ENCODE measurements at places on chromosomes 6 and 20.

- DNase-seq: no peak
These were observed 14.5 kb upstream of the MLN start for GRCh38 chr6:33818293-33818692.

DNA sequence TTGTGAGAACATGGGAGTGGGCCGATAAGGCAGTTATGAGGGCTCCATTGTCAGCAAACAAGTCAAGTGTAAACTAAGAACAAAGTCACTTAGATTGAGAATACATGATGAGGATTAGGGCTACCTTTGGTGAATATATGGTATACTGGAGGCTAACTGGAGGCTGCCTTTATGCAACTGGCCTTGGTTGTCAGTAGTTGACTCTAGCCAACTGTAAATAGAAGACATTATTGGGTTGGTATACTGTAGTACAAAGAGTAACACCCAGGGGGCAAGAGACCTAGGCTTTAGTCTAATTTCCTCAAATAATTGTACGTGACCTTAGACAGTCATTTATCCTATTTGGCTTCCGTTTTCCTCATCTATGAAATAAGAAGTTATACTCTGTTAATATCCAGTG lies 235.2 kb downstream of the ARID1B start:
- no peak for DNase-seq

- DNase-seq: no peak
These were observed 223.8 kb downstream of the NRN1 start for GRCh38 chr6:5782783-5783547.

DNA sequence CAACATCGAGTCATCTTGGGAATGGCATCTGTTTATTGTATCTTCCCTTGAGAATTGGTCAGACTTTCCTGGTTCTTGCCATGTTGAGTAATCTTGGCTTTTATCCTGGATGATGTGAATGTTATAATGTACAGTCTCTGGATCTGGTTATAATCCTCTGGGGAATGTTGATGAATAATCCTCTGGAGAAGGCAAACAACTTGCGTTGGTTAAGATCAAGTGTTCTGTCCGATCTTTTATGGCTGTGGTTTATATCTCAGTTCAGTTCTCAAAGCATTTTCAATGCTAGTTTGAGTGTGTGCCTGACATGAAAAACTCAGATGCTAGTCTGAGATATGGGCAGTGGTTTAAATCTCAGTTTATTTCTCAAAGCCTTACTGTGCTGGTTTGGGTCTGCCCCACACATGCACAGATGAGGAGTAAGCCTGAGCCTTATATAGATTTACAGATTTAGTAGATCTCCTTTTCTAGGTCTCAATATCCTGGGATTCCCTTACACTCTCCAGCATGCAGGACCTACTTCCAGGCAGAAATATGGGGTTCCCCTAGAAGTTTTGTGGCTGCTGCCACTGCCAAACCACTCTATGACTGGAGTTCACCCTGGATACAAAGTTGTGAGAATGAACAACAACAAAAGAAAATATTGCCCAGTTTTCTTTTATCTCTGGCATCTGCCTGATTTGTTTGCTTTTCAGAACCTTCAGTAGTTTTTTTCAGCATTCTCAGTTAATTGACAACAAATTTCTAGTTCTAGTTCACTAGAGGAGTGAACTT lies 191.8 kb upstream of the MAN1A1 start:
- DNase-seq: no peak

GRCh38 chr6:163963205-163964120 lies 548.9 kb downstream of the QKI start:
- no peak for DNase-seq

DNA sequence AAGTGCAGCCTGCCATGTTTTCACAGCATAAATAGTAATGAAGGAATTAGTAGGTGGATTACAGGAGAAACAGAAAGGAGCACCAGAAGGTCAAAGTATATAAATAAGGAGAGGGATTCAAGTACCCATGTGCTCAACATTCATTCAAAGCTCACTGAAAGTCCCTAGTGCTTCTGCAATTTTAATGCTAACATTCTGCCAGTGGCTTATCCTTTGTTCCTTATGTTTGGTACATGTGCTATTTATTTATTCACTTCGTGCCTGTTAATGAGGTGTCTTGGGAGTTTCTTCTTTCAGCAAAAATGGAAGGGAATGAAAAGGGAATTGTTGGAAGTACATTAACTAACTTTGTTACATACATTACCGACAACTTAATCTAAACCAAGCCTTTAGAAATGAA lies 105.7 kb downstream of the CRYBG1 start:
- DNase-seq: no peak

DNA sequence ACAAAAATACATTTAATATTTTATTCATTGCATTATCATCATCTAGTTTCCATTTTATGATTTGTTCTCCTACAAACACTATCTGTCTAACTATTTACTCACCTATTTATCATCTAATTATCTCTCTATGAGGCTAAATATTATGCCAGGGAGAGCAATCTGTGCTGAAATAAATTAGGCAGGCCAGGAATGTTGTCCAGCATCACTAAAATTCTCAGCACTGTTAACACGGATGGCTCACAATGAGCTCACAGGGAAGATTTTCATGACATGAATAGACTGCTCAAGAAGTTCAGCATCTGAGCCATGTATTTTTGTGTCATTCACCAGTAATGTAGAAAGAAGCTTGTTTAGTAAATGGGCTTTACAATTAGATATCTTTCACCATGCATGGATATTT lies 1277.2 kb downstream of the GRIK2 start:
- DNase-seq: no peak

DNA sequence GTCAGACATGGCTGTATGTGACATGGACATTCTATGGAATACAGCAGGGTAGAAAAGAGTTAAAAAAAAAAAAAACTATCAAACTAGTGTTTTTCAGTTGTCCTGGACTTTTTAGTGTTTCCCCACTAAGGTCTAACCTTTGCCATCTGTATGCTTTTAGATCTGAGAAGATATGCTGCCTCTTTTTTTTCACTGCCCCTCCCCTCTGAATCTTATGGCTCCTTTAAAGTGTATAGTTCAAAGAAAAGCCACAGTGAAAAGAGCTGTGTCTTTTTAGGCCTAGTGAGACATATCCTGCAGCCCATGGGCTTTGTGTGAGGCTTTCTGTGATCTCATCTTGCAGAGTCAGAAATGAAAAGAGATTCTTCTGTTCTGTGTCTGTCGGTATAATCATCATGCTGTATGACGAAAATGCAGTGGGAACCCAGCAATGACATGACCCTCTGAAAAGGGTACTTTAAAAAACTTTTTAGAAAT lies 29.3 kb downstream of the ADGRG6 start:
- no peak for DNase-seq

- DNase-seq: peak; percentile 47
These were observed 35.4 kb upstream of the HMGN3 start for GRCh38 chr6:79269877-79270276.

DNA sequence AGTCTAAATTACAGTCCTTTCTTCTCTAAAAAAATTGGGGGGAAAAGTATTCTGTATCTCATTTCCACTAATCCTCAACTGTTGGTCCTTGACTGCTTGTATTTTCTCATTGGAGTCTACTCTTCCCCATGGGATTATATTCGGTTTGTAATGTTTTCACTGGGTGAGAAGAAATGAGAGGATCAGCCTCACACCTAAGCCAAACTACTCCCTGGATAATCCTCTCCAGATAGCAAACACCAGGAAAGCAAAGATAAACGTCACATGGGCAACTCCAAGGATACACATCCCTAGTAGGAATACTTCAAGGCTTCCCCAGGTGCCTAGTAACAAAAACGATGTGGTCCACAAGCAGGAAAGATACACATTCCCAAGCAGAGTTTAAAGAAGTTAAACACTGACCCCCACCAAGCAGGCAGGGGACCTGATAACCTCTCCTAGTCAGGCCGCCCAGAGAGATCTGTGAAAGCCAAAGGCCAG lies 53.9 kb upstream of the SOX4 start:
- DNase-seq: no peak

DNA sequence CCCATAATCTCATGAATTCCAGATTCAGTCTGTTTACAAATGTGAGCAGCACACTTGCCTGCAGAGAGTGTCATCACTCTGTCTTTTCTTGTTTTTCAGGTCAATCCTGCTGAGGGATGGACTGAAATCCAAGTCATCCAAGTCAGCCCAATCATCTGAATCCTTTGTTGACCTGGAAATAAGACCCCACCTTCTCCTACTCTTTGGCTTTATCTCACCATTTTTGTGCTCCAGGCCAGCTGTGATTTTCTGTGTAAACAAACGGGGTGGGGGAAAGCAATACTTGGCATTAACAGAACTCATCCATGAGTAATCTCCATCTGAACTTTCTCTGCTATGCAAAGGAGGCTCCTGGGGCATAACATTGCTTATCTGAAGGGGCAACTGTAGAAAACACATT lies 16.9 kb upstream of the GSTA4 start:
- DNase-seq: no peak

DNA sequence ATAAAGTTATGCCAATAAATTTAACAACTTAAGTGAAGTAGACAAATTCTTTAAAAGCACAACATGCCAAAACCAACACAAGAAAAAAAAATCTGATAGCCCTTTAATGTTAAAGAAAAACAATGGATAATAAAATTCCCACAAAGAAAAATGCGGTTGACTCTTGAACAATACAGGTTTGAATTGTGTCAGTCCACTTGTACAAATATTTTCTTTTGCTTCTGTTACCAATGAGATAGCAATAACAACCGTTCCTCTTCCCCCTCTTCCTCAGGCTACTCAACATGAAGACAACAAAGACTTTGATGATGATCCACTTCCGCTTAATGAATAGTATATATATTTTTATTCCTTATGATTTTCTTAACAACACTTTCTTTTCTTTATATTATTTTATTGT lies 283.9 kb upstream of the MAN1A1 start:
- DNase-seq: no peak

DNA sequence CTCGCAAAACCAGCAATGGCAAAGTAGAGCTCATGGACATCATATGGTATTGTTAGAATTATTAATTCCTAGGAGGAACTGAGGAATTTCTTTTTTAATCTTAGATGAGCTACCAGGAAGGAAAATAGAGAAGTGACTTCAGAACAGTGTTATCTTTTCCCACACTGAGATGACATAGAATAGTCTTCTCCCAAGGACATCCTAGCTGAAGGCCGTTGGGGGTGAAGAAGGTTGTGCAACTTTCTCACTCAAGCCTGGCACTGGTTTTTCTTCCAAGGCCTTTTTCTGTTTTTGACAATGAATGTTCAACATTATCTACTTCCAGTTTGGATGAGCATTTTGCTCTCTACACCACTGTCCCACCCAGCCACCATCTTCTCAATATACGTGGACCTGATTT lies 35.8 kb upstream of the MAS1 start:
- no peak for DNase-seq

GRCh38 chr6:166499350-166500163 lies 86.9 kb downstream of the RAMACL start:
- no peak for DNase-seq

GRCh38 chr20:36102809-36103596 lies 51.5 kb upstream of the EPB41L1 start:
- DNase-seq: no peak

- no peak for DNase-seq
These were observed 218.6 kb downstream of the OGFRL1 start for GRCh38 chr6:71507183-71507582.

DNA sequence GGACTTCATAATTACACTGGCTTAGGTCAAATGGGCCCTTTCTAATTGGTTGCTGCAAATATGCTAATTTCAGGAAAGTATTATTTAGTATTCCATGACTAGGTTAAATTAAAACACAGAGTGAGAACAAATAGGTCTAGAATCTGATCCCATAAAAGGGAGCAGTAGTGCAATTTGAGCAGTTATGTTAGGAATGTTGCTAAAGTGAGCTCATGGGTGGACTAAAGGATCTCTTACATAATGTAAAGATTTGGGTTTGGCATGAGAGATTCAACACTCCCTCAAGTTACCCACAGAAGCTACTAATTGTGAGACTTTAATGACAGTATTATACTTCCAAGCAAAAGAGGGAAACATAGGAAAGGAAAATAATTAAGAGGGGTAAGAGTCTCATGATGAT lies 109.1 kb downstream of the C6orf58 start:
- no peak for DNase-seq

- no peak for DNase-seq
These were observed 34.2 kb downstream of the ARHGAP40 start for GRCh38 chr20:38635721-38636288.

DNA sequence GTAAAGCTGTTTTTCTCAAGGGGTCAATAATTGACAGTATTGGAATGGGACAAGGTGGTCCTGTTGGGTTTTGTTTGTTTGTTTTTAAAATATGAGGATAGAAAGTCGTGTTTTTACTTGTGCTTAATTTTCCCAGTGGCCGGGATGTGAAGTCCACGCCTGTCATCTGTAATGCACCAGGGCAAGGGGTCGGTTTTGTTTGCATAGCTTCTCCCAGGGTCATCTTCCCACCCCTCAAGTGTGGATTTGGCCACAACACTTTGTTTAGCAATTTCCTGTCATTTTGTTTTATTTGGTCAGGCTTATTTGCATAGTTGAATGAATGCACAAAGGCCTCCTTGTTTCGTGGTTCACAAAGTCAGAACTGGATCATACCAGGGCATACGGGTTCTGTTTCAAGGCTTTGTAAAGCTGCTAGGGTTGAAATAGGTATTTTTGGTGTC lies 29.8 kb downstream of the SYNJ2 start:
- DNase-seq: no peak

DNA sequence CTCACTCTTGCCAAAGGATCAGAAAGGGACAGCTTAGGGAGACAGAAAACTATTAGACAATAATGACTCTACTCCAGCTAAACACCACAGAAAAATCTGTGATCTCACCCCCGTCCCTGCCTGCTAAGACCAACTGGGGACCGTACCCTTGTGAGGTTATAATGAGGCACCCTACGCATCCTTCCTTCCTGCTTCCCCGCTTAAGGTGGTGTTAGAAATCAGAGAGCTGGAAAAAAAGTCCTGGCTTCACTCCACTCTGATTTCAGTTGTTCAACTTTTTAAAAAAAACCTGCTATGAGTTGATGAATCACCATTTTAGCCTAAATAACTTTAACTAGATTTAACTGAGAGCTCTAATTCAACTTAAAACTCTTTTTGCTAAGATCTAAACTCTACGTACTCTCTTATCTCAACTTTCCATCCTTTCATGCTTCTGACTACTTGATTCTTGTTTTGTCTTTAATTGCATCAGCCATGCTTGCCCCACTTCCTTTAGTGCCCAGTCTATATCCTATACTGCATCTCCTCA lies 35.8 kb upstream of the TMEM14A start:
- DNase-seq: no peak

DNA sequence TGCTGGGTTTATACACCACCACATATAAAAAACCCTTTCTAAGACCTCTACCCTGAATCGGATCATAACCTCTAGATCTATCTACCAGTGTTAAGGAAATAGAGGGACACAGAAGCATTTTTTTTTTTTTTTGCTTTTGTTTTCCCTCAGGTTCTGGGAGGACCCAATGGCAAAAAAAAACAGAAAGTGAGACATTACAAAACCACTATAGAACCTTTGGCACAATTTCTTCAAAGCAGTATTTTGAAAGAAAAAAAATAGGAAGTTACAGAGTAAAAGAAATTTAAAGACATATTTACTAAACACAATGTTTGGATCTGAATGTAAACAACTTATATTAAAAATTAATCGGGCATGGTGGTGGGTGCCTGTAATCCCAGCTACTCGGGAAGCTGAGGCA lies 1258.7 kb upstream of the GJE1 start:
- DNase-seq: no peak

GRCh38 chr6:151904631-151905030 lies 97.1 kb downstream of the ESR1 start:
- no peak for DNase-seq

Data from forelimb muscle (tissue), 1 donor.